ENCODE measurements at places on chromosomes 5 and 9.

DNA sequence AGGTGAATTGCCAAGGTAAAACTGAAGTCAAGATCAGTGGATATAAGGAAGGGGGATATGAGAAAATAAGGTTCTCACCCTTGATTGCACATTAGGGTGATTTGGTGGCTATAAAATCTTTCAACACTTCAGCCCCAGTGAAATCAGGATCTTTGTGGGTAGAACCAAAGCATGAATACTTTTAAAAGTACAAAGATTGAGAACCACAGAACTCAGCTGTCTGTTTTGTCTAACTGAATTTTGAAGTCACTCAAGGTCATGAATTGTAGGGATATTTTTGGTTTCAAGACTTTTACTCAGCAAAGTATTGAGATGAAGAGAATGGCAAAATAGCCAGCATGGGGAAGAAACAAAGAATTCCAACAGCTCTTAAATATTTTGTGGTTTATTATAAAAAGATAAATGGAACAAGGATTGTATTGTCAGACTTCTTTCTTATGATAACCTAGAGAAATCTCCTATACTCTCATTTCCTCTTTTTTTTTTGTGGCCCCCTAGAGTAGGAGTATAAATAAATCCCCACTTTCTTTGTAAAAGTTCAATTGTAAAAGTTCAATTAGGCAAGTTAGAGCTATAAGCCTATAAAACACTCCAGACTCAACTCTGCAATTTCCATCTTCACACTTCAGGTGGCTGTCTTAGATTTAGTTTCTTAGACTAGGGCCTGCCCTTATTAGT is 272.9 kb downstream of the PDE4D start:
- no peaks in the 10 kb centered on the region for H3K4me1 ChIP-seq
- no peaks in the 10 kb centered on the region for H3K27me3 ChIP-seq
- no peak overlapping the region for H3K27ac ChIP-seq
- H3K36me3 ChIP-seq = no peaks in the 10 kb centered on the region
- no peak overlapping the region for H3K4me3 ChIP-seq
- DNase-seq = no peak

- H3K36me3 ChIP-seq = no peaks in the 10 kb centered on the region
- no peak overlapping the region for H3K4me3 ChIP-seq
- H3K27me3 ChIP-seq = no peaks in the 10 kb centered on the region
These were observed 296.9 kb downstream of the ADGRV1 start for GRCh38 chr5:90855296-90856010.

GRCh38 chr5:138068742-138069600 is 14.9 kb upstream of the WNT8A start:
- H3K27ac ChIP-seq = no peak overlapping the region
- DNase-seq = peak; percentile 56
- H3K4me1 ChIP-seq = no peaks in the 10 kb centered on the region
- H3K27me3 ChIP-seq = no peaks in the 10 kb centered on the region
- no peaks in the 10 kb centered on the region for H3K36me3 ChIP-seq
- no peak overlapping the region for H3K4me3 ChIP-seq

GRCh38 chr9:136297016-136297691 is 6.7 kb downstream of the CCDC187 start:
- H3K27me3 ChIP-seq = no peaks in the 10 kb centered on the region
- no peak overlapping the region for H3K4me3 ChIP-seq
- peak; percentile 56 for DNase-seq

DNA sequence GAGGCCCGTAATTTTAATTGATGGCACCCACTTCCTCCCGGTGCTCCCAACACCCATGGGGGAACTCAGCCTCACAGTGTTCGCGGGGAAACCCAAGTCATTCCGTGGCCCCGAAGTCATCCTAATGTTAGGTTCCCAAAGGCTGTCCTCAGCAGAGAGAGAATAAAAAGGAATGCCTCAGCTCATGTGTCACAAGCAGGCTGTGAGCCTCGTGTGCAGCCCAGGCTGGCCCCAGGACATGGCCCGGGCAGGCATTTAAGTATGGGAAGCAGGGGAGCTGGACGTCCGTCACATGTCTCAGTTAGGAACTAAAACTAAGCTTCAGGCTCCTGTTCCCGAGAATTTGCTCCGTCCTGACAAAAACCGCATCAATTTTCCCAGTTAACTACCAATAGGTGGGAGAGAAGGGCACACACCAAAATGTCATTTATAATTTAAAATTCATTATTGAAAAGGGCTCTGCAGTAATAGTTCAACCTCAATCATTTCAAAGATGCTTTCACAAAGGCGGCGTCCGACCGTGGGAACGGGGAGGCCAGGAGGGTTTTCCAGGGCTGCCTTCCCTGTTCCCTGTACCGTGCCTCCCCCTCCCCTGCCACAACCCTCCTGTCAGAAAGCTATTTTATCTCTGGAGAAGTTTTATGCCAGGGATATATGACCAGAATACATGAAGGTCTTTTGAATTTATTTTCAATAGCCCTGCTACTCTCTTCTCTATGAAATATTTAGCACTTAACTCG is 137.3 kb downstream of the FSTL4 start:
- no peaks in the 10 kb centered on the region for H3K4me1 ChIP-seq
- H3K27me3 ChIP-seq = no peaks in the 10 kb centered on the region
- no peak for DNase-seq
- no peaks in the 10 kb centered on the region for H3K36me3 ChIP-seq
- no peak overlapping the region for H3K4me3 ChIP-seq
- no peak overlapping the region for H3K27ac ChIP-seq

GRCh38 chr9:121862371-121863332 is 211.2 kb downstream of the DAB2IP start:
- H3K27me3 ChIP-seq = no peaks in the 10 kb centered on the region
- no peak overlapping the region for H3K27ac ChIP-seq
- no peak overlapping the region for H3K4me3 ChIP-seq
- peaks cover 15% of the 10 kb centered on the region for H3K4me1 ChIP-seq
- H3K36me3 ChIP-seq = no peaks in the 10 kb centered on the region

DNA sequence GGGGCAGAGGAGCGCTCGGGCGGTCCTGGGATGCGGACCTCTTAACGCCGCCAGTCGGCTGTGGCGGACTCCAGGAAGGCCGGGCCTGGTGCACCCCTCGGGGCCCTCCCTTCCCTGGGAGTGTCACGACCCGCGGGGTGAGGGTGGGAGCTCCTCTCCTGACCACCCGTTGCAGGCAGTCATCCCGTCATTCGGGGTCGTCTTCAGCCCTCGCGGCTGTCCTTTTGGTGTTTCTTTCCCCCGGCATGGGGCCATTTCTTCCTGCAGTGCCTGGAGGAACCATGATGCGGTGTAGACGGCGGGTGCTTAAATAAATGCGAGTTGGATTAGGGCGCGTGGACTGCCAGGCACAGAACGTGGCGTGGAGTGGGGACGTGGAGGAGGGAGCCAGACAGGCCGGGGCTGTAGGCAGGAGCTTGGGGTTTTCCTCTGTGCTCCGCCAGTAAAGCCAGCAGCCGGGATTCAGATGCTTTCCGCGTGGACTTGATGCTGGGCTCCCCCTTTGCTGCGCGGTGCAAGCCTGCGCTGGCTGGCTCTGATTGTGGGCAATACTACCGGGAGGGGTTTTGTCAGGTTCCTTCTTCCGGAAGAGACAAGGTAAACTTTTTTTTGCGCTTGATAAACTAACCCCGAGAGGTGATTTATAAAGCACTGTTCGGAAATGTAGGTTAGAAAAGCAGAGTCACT is 868 bp downstream of the KDM4C start:
- peaks cover 3% of the 10 kb centered on the region for H3K4me1 ChIP-seq
- H3K27ac ChIP-seq = peak overlapping the region; percentile 99
- H3K36me3 ChIP-seq = no peaks in the 10 kb centered on the region
- peak overlapping the region; percentile 74 for H3K4me3 ChIP-seq

DNA sequence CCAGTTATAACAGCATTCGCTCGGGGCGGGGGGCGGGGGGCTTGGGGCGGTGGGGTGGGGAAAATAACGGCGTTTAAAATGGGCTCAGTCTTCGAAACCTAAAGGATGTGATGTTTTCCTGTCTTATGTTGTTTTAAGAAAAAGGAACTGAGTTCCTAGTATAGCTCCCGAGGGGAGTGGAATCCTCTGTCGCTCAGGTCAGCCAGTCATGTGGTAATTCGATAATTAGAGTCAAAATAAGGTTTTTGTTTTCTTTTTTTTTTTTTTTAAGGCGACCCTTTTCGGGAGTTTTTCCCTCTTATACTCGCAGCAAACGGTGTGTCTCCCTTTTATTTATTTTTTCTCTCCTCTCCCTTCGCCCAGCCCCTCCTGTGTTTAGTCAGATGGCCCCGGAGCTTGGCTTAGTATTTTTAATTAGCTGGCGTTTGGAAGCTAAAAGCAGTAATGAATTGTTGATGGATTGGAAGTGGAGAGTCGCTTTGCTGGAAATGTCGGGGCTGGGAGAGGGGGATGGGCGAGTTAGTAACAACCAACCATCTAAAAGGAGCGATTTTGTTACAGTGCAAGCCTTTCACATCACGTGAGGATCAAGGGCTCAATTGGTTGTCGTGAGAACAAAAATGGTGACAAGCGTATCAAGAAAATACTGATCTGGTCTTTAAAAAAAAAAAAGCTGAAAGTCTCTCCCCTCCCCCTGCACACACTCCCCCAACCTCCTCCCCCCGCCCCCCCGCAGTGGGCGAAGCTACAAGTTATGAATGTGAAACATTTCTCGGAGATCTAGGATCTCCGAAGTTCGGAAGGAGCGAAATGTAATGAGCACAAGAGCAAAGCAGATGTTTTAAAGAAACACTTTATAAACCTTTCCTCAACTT is 714 bp upstream of the ZNF608 start:
- no peaks in the 10 kb centered on the region for H3K27me3 ChIP-seq
- no peaks in the 10 kb centered on the region for H3K36me3 ChIP-seq
- peak; percentile 80 for DNase-seq
- H3K4me3 ChIP-seq = peak overlapping the region; percentile 68

DNA sequence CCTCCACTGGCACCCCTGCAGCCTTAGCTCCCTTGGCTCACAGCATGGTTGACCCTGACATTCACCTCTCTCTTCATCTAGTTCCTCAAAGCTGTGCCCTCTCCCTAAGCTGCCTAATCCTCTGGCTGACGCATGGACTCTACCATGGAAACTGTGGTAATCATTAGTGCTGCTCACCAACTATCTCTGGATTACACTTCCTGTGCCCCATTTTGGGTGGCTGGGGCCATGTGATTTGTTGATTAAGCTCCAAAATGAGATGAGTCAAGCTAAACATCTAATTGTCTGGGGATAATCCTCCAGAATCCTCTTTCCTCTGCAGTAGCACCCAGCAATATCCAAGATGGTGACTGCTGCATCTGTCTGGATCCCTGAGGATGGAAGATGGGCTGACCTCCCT is 264.4 kb downstream of the SH3GL2 start:
- H3K36me3 ChIP-seq = no peaks in the 10 kb centered on the region
- no peaks in the 10 kb centered on the region for H3K27me3 ChIP-seq
- H3K4me1 ChIP-seq = no peaks in the 10 kb centered on the region
- H3K27ac ChIP-seq = no peak overlapping the region

GRCh38 chr5:132746954-132747615 is at the start of gene CCNI2:
CCNI2 (plus strand) TSS chr5:132747426; CDS start chr5:132747496, 70 bp downstream.
- peak within 1 kb of the TSS; percentile 44 for H3K4me3 ChIP-seq
- H3K27ac ChIP-seq = no peak within 1 kb of the TSS
- peaks cover 5% of the 10 kb centered on the region for H3K4me1 ChIP-seq

- no peak overlapping the region for H3K27ac ChIP-seq
- no peak for DNase-seq
- no peaks in the 10 kb centered on the region for H3K27me3 ChIP-seq
- no peak overlapping the region for H3K4me3 ChIP-seq
- peaks cover 7% of the 10 kb centered on the region for H3K36me3 ChIP-seq
- H3K4me1 ChIP-seq = no peaks in the 10 kb centered on the region
These were observed 60.0 kb upstream of the CARTPT start for GRCh38 chr5:71658916-71659662.

DNA sequence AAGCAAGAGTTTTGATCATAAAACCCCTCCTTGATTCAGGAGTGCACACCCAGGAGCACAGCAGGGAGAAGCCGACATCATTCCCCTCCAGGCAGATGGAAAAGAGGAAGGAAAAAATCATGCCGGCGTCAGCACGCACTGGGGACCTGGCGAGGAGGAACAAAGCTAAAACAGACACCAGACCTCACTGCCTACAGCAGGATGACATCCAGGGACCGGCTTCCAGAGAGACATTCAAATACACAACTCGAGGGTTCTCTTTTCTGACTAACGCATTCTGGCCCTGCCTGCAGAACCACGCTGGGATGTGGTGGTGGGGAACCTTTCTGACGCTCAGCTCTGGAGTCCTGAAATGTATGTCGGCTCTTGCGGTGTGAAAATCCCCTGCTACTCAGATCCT is 2.7 kb downstream of the UBAC1 start:
- DNase-seq = no peak
- H3K27ac ChIP-seq = no peak overlapping the region
- H3K4me3 ChIP-seq = no peak overlapping the region
- peaks cover under 1% of the 10 kb centered on the region for H3K36me3 ChIP-seq

DNA sequence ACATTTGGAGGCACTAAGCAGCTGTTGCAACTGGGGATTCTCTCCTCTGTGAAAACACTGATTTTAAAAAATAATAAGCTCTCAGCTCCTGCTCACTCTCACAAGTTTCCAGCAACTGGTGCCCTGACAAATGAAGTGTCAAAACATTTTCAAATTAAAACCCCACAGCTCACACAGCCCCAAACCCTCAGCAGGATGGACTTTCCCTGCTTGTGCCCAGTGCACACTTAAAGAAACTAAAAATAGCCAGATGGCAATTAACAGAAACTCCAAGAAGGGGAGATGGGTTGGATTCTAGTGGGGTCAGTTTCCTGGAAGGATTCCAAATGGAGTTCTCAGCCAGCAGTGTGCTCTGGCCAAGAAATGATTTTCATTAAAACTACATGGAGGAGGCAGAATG is 163.0 kb upstream of the PUM3 start:
- no peaks in the 10 kb centered on the region for H3K27me3 ChIP-seq
- no peak for DNase-seq
- no peak overlapping the region for H3K4me3 ChIP-seq
- H3K27ac ChIP-seq = no peak overlapping the region
- no peaks in the 10 kb centered on the region for H3K4me1 ChIP-seq

DNA sequence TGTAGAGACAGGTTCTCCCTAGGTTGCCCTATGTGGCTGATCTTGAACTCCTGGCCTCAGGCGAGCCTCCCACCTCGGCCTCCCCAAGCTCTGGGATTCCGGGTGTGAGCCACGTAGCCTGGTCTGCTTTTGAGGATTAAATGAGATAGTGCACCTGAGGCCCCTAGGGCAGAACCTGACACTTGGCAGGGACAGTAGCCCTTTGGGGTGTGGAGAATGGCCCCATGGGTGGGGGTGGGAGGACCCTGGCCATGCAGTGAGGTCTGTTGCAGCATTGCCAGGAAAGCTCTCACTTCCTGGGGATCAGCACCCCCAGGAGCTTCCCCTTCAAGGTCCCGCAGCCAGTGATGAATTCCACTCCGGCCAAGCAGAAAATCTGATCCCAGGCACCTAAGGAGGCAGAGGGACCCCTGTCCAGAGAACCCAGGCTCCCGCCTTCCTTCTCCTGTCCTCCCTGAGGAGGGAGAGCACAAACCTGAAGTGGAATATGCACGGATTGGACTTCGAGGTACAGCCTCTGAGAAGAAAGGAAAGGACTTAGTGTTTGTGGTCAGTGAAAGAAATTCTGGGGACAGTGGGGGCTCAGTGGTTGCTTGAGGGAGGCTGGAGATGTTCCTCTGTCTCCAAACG is 73.9 kb upstream of the UNC5A start:
- H3K4me1 ChIP-seq = no peaks in the 10 kb centered on the region
- no peak for DNase-seq
- no peak overlapping the region for H3K4me3 ChIP-seq
- H3K27me3 ChIP-seq = peaks cover 12% of the 10 kb centered on the region
- no peaks in the 10 kb centered on the region for H3K36me3 ChIP-seq

All from heart left ventricle (tissue), 16 donors.